ENCODE measurements at places on chromosomes 4 and X.
A peak's percentile ranks its signal among the peaks of the same experiment; 100 is the strongest.

GRCh38 chr4:141132709-141133145 is 542 bp downstream of the RNF150 start:
- DNase-seq, result no peak

- DNase-seq, result no peak
These were observed 91.6 kb downstream of the MAGEB17 start for GRCh38 chrX:16258882-16259281.

DNA sequence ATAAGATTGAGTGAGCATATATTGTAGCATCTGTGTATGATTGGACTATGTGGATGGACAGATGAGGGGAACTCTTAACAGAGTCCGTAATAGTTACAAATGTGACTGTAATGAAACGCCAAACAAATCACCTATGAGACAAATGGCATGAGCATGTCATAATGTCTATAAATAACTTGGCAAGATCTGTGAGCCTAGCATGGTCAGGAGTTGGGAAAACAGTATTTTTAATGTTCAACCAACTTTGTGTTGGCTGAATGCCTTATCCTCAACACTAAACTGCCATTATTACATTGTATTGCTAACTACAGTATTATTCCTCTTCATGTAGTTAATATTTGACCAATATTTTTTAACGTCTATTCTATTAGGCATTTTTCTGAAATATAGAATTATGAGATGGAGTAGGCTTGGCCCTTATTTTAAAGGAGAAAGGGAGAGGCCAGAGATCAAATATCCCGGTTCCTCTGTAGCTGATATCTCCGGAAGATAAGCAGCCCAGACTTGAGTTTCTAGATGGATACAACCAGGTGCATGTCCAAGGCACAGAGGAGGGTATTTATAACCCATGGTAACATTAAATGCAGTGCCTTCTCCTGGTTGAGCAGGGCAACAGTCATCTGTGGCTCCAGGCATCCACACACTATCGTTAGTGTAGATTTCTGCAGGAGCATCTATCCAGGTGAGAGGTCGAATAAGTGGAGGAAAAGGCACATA is 32.7 kb downstream of the PF4 start:
- no peak for DNase-seq

DNA sequence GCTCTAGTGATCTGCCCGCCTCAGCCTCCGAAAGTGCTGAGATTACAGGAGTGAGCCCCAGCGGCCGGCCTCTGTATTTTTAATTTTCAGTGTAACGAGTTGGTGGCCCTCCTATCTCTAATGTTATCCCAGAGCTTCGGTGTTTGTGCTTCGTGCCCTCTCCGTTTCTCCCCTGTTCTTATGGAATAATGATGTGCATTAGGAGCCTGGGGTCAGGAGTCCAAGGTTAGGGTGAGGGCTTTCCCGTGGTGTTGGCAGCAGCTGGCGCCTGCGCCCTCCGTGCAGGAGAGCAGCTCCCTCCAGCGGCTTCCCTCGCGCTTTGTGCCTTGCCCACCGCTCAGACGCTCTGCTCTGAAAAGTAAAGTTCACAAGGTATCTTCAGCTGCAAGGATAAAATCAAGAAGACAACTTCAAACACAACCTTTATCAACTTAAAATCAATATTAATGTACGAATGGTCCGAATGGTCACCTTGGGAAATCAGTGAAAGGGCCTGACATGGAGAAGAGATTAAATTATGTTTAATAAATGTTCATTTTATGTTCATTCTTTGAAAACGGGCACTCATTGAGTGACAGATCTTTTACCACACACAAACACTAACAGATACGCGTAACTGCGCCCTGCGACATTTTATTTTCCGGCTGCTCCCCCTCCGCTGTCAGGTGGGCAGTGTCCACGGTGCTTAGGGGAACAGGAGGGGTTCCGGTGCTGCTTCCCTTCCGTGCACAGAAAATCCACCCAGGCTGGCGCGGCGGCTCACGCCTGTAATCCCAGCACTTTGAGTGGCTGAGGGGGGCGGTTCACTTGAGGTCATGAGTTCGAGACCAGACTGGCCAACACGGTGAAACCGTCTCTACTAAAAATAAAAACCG is 62.4 kb downstream of the TRAPPC11 start:
- no peak for DNase-seq

- DNase-seq, result no peak
These were observed 1470.6 kb downstream of the PCDH19 start for GRCh38 chrX:98939456-98939855.

DNA sequence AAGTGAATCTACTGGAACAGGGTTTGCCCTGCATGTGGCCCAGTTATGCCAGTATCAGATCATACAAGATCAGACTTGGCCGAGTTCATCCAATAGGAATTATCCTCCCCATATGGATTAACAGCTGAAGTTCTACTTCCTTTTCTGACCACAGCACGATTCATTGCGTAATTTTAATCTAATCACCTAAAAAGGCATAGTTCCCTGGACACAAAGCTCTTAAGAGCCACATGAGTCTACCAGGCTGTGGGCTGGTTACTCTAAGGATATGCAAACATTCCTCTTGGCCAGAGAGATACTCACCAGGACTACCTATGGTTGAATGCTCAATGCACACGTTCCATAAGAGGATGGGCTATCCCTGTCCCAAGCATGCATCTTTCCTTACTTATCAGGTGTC is 46.9 kb downstream of the CHST7 start:
- no peak for DNase-seq

DNA sequence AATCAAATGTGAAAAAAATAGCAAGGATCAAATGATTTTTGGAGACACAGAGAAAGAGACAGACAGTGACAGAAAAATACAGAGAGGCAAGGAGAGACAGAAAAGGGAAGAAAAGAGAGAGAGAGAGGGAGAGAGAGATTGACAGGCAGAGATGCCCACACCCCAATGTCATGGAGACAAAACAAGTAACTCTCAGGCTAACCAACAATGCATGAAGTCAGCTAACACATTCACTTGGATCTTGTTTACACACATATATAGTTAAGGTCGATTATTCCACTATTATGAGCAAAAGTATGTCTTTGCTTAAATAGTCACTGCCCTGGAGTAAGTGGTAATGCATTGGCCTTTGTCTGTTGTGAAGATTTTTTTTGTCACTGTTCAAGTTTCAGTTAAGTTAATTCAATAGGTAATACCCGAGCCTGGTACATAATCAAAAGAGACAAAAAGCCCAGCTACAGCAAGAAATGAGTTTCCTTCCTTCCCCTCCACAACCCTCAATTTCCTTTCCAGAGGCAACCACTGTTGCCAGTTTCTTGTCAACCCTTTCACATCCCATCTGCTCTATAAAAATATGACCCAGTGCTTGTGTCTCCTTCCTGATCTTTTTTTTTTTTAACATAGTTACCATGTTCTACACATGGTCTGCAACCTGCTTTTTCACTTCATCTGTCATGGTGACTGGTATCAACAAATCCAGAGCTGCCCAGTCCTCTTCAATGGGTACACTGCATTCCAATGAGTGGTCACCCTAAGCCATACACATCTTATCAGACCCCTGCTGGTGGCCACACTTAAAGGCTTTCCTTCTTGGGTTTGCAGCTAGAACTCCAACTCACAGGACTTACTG is 52.1 kb downstream of the PROM1 start:
- DNase-seq, result no peak

- no peak for DNase-seq
These were observed 5.5 kb upstream of the ASMT start for GRCh38 chrX:1609311-1609710.

DNA sequence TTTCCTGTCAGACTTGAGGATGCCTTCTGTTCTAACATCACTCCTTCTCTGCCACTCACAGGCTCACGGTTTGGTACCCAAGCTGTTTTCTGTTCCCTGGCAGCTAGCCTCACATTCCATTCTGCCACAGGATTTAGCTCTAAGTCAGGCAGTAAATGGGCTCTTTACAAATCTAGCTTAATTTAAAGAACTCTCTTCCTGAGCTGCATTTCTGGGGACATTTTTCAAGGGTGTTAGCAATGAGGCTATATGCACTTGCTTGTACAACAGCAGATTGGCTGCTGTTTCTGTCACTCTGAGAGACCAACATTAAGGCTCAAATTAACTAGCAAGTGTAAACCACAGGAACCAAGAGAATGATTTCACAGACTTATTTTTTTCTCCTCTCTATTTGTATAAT is 337.8 kb upstream of the NOCT start:
- no peak for DNase-seq

DNA sequence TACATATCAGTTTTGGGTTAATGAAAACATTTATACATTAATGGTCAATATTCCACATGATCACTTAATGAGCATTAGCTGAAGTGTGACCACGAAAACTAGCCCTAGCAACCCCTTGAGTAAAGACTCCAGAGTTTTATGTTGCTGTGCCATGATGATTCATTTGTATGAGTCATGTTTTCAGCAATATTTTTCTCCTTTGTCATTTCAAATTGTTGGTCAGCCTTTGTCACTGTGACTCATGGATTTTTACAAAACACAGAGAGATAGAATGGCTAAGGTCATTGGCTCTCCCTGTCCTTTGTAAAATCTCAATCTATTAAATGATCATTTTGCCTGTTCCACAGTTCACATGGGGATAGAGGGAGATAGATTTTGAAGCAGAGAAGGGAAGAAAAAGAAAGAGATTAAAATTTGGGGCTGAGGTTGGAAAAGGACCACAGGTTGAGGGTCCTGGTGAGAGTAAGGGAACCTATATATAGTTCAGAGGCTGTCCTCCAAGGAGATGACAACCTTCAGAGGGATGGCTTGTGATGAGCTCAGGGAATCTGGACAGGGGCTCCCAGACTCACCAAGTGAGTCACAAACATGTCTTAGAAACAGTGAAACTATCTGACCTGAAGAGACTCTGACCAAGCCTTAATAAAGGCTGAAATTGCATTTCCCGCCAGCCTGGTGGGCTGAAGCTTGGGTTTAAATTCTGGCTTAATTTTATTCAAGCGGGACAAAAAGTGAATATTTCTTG is 25.6 kb downstream of the NR0B1 start:
- no peak for DNase-seq

DNA sequence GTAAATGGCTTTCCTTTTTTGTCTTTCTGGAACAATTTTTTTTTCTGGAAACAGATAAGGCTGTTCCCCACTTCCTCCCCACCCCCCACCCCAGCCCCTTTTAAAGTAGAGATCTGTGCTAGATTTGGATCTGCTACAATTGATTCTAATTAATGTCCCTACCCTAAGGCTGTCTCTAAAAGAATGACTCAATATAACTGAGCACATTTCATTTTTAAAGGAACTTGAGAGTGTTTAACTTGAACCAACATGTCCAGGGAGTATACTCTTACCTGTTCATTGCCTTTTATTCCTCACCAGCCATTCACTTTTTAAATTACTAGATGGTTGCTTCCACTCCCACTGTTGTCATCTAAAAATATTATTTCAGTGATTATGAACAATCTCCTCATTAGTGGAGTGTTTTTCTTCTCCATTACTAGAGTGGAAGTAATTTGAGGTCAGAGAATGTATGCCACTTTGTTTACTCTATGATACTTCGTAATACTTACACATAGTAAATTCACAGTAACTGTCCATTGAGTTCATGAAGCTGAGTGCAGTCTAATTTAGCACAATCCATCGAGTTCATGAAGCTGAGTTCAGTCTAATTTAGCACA is 14.1 kb upstream of the CNOT6L start:
- DNase-seq, result no peak

DNA sequence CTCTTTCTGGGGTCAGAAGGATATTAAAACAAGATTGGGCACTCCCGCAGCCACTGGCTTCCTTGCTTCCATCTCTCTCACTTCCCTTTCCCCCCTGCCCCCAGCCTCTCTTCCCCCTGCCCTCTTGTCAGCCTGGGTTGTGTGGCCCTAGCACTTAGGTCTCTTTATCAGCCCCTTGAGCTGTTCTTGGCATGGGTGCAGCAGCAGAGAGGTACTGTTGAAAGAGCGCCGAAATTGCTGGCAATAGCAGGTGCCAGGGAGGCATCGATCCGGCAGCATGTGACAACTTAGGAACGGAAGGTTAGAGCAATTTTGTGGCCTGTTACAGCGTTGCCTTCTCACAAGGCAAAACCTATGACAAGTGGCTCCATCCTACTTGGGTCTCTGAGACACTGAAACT is 333.1 kb upstream of the IGFBP7 start:
- no peak for DNase-seq

DNA sequence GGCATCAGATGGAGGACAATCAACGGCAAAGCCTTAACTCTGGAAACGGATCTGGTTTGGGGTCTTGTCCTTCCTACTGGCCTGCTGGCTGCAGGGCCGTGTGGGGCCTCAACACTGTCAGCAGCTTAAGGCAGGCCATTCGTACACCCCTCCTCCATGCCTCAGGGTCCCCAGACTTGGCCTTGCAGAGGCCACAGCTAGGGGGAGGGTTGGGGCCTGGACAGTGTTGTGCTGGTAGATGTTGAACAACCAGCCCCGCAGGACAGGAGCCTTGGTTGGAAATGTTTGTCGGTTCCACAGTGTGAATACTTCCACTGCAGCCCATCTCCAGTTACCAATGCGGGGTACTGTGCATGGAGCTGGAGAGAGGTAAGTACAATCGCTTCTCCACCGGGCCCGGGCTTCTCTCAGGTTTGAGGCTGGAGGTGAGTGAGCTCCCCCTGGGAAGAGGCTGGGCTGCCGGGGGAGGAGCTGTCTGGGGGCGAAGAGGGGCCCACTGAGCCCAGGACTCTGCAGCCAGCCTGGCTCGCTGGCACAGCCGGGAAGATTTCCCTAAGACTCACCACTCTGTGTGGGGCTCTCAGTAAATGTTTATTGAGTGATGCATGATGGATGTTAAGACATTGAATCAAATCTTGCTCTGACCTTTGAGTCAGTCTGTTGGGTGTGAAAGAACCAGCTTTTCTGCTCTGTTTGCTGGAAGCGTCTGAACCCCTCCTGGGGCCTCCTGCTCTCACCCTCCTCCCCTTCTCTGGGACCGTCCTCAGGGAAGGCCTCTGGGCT is 19.7 kb upstream of the GPR78 start:
- DNase-seq, result no peak

DNA sequence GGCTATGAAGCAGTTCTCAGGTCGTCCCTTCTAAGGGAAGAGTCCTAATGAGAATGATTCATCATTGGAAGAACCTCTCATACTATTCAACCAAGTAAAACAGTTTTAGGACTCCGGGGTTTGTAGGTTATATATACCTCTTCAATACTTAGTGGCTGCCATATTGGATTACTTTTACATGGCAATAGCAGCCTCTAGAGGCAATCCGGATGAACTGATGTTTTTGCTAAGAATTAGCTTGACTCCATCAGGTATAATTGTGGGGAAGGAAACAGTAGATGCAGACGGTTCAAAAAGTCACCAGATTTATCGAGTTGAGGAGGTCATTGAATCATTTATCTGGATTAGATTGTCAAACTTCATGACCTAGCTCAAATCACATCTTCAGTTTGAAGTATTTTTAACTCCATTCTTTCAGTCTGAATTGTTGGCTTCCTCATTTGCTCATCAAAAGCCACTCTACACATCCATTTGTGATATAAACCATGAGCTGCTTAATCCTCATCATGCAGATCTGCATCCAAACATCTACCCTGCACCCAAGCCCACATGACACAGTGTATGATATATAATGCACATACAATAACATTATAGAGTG is 28.4 kb downstream of the GUCY1B1 start:
- peak; percentile 59 for DNase-seq

DNA sequence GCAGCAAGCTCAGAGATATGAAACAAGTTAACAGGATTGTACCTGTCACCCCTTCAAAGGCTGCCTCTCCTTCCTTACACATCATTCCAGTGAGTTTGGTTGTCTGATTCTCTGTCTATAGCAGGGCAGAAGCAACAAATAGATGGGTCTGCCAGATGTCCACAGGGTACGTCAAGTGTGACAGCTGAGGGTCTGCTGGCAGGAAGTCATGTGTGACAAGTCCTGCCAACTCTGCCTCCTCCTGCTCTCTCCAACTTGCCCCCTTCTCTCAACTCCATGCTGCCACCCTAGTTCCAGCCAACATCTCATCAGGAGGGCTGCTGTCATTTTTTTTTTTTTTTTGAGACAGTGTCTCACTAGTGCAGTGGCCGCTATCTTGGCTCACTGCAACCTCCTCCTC is 109.2 kb downstream of the NSUN7 start:
- no peak for DNase-seq
